ENCODE measurements at places on chromosomes 16 and 17. TPM values are rescaled to one million over a fixed set of nuclear protein-coding genes. Genes with fewer than 3 reads are reported as not detected.

The C16orf96 gene
- 0.10 TPM for total RNA-seq

The DCAKD gene
- 30.9 TPM for total RNA-seq

The PDF gene
- total RNA-seq, result 6.2 TPM

The SEPTIN1 gene
- 3.4 TPM for total RNA-seq

The SRCIN1 gene
- total RNA-seq, result 1.4 TPM

The MRC2 gene
- total RNA-seq, result 57.5 TPM

The ACSM2B gene
- total RNA-seq, result 0.41 TPM

- no peak for DNase-seq
These were observed 16.4 kb downstream of the KRT23 start for GRCh38 chr17:40921026-40921425.

GRCh38 chr16:20875355-20875650, 24.9 kb downstream of the DCUN1D3 start:
- DNase-seq, result no peak

DNA sequence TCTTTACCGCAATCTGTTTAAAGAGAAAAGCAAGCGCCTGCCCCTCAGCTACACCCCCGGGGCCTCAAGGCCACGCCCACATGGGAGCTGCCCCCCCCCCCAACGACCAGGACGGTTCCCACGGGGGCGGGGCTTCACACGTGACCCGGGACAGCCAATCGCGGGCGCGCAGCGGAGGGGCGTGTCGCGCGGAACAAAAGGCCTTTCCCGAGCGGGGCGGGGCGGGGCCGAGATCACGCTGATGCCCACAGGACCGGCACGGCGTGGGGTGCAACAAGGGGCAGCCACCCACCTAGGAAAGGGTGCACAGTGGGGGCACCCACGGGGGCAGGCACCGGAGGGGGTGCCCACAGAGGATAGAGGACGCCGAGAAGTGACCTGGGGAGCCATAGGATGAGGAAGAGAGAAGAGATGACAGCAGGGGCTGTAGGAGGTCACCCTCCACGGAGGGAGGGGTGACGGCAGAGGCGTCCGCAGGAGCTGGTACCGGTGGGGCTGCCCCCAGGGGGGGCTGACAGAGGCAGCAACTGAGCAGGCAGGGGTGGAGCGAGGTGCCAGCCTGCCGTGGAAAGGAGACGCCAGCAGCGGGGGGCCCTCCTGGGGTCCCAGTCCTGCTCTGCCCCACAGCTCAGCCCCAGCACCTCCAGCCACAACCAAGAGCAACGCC, 6.2 kb downstream of the UNKL start:
- DNase-seq, result peak; percentile 97

DNA sequence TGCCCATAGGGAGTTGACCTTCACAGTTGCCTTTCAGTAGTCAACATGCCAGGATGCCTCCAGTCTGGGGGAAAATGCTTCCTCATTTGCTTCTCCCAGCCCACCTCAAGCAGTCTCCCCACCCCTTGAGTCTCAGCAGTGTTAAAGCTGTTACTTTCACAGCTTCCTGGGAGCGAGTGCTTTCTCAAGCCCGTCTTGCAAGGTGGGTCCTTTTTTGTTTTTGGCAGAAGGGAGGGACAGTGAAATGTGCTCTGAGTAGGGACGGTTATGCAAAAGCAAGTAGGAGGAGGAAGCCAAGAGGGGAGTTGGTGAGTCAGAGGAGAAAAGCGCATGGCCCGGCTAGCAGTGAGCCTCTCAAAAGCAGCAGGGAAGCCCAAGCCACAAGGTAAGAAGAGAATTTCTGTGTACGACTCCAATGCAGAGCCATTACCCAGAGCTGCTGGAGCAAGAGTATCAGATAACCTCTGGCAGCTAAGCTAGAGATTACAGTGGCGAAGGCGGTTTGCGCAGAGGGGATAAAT, at the start of gene CHST4:
Gene CHST4 (plus strand): TSS at position 316 of the 521 bp plus-strand sequence. CDS start 10,252 bp downstream, outside the sequence.
- no peak for DNase-seq

DNA sequence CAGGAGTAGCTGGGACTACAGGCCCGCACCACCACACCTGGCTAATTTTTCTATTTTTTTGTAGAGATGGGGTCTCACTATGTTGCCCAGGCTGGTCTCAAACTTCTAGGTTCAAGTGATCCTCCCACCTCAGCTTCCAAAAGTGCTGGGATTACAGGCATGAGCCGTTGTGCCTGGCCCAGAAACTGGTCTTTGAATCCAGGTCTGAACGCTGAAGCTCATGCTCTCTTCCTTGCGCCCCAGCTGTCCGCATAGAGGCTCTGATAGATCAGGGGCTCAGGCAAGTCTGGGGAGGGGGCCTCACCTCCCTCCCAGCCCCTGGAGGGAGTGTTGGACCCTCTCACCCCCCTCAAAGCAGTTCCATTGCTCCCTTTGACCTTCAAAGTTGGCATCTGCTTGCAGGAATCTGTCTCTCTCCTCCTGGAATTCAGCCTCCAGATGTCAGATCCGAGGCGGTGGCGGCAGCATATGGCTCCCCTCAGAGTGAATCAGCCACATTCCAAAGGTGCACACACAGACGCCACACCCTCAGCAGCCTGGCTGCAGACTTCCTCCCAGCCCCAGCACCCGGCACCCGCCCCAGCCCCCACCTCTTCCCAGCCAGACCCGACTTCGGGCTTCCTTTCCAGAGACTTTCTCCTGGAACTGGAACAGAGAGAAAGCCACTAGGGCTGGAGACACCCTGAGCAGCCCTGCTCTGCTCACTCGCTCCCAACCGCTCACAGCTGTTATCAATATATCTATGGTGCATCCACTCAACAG, 16.9 kb upstream of the GLIS2 start:
- DNase-seq, result peak; percentile 88

- no peak for DNase-seq
These were observed 143.7 kb downstream of the PMP22 start for GRCh38 chr17:15121426-15121825.

DNA sequence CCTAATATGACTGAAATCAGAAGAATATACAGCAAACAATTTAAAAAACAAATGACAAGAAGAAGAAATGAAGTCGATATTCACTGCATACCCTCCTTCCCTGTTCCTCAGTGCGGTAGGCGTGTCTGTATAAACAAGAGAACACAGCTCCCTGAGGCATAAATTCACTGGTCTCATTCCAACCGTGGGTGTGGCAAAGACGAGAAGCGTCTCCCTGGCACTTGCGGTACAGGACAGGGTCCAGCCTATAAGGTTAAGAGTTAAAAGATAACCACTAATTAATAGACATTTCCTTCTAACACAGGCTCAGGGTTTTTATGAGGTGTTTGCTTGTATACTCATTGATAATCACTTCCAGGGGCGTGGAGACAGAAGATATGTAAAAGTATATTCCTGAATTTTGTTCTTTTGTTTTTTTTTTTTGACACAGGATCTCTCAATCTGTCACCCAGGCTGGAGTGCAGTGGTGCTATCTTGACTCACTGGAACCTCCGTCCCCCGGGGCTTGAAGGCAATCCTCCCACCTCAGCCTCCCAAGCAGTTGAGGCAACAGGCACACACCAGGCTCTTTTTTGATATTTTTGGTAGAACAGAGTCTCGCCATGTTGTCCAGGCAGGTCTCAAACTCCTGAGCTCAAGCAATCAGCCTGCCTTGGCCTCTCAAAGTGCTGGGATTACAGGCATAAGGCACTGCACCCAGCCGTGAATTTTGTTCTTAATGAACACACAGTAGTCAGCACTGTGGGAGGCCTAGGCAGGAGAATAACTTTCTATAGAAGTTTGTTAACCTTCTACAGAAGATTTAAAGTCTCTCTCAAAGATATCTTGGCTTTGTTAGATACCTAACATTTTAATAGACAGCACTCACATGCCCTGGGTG, 59.1 kb upstream of the CLEC18B start:
- peak; percentile 43 for DNase-seq

GRCh38 chr16:87959391-87959990, 8.3 kb downstream of the BANP start:
- DNase-seq, result no peak

GRCh38 chr17:17752089-17752820, 71.0 kb downstream of the RAI1 start:
- peak; percentile 96 for DNase-seq

- DNase-seq, result peak; percentile 97
These were observed 10.3 kb upstream of the TVP23A start for GRCh38 chr16:10828851-10829366.

DNA sequence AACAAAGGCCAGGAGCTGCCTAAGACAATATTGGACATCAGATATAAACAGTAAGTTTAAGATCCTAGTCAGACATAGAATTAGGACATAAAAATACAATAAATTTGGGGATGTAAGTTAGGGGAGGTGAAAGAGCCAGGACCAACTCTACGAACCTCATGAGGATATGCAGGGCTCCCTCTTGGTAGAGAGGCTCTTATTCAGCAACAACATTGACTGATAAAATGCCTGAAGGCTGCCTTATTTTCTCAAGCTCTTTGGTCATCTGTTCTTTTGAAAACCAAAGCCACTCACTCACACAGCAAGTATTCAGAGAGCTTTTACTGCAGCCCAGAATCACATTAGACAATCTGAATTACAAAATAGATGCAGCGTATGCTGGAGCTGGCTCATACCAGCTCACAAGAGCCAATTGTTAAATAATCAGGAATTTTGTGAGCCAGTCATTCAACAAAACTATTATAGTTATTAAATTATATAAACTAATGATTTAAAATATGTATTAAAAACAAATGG, 108.6 kb upstream of the CLEC3A start:
- no peak for DNase-seq

GRCh38 chr17:55116440-55116914, 147.9 kb downstream of the STXBP4 start:
- DNase-seq, result no peak

DNA sequence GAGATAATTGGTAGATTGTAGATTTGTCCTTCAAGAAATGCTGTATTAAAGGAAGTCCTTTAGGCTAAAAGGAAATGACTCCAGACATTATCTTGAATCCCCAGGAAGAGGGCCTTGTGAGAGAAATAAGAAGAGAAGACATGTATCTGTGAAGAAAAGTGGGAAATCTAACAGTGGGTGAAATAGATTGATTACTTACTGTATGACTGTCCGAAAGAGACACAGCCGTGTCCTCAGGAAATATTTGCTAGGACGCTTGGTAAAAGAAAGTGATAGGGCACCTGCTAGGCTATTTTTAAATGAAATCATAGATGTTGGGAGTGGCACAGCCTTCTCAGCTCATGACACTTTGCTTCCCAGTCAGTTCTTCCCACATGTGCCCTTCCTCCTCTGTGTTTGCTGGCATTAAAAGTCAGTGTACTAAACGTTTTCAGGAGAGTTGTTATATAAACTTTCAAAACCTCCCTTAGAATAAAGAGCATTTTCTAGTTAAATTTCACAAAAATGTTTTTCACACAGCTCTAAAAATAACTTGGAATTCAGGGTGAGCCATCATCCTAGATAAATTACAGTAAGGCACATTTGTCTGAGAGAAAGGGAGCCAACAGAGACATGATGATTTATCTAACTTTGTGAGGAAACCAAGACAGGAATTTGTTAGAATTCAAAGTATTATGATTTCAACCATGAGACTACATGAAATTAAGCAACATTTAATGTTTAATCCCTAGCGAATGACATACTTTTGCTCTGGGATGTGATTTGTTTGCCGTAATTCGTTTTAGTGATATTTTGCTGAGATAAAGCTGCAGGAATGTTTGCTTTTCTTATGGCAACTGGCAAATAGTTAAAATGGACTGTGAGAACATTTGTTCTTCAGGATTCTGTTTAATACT, 35.0 kb downstream of the DHRS7B start:
- no peak for DNase-seq

- DNase-seq, result no peak
These were observed 578 bp downstream of the PGAP6 start for GRCh38 chr16:381012-381788.

- no peak for DNase-seq
These were observed 287.8 kb downstream of the UTP18 start for GRCh38 chr17:51548125-51548524.

DNA sequence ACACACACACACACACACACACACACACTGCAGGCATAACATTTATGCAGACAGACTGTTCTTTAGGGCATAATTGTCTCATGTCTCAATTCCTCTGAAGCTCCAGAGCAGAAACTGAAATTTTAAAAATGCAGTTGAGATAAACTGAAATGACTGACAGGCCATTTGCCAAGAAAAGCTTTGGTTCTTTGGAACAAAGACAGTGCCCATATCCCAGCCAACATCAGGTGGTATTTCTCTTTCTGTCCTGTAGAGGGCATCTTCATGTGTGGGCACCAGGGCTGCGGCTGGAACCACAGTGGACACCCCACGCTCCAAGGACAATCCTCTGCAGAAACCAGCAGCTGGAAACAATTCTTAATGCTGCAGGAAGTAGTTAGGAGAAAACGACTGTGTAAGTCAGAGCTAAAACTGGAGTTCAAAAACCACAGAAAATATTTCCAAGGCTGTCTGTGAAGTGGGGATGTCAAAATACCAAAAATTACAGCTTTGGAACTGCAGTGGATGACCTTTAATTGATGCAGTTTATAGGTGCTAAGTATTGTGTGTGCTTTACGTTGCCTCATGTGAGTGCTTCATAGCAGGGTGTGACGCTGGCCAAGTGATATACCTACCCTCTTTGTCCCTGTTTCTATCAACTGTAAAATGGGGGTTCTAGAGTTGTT, 10.6 kb upstream of the MEFV start:
- peak; percentile 40 for DNase-seq

GRCh38 chr16:69106491-69107315, 1.2 kb downstream of the HAS3 start:
- DNase-seq, result no peak

DNA sequence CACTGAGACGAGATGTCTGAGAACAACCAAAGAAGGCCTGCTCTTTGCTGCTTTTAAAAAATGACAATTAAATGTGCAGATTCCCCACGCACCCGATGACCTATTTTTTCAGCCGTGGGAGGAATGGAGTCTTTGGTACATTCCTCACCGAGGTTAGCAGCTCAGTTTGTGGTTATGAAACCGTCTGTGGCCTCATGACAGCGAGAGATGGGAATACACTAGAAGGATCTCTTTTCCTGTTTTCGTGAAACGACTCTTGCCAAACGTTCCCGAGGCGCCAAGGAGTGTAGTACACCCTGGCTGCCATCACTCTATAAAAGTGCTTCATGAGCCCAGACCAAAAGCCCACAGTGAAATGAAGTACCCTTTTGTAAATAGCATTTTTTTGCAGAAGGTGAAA, 87.8 kb downstream of the CRISPLD2 start:
- peak; percentile 48 for DNase-seq

DNA sequence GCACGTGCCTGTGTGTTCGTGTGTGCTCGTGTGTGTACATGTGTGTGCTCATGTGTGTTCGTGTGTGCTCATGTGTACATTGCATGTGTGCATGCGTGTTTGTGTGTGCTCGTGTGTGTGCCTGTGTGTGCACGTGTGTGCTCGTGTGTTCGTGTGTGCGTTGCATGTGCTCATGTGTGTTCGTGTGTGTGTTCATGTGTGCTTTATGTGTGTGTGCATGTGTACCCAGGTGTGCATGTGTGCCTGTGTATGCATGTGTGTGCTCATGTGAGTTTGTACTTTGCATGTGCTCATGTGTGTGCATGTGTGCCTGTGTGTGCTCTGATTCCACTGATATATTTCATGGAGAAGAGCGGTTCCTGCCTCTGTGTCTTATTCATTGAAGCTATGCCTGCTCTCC, 265.5 kb downstream of the FOXL1 start:
- no peak for DNase-seq

- no peak for DNase-seq
These were observed 36.9 kb downstream of the GPATCH8 start for GRCh38 chr17:44466339-44466738.

GRCh38 chr17:7384489-7385081, 3.7 kb downstream of the TNK1 start:
- DNase-seq, result no peak
